ENCODE measurements at places on chromosomes 6 and 20.

GRCh38 chr6:13125841-13126240 is 202.5 kb downstream of the TBC1D7 start:
- no peak for DNase-seq

GRCh38 chr20:48686238-48687116 is 141.3 kb downstream of the PREX1 start:
- DNase-seq, result no peak

GRCh38 chr20:23146181-23146580 is 60.1 kb upstream of the CD93 start:
- DNase-seq, result no peak

- no peak for DNase-seq
Measured at GRCh38 chr6:144543006-144543871, 258.1 kb downstream of the UTRN start.

GRCh38 chr6:43355862-43356590 is 13.4 kb downstream of the ZNF318 start:
- DNase-seq, result no peak

DNA sequence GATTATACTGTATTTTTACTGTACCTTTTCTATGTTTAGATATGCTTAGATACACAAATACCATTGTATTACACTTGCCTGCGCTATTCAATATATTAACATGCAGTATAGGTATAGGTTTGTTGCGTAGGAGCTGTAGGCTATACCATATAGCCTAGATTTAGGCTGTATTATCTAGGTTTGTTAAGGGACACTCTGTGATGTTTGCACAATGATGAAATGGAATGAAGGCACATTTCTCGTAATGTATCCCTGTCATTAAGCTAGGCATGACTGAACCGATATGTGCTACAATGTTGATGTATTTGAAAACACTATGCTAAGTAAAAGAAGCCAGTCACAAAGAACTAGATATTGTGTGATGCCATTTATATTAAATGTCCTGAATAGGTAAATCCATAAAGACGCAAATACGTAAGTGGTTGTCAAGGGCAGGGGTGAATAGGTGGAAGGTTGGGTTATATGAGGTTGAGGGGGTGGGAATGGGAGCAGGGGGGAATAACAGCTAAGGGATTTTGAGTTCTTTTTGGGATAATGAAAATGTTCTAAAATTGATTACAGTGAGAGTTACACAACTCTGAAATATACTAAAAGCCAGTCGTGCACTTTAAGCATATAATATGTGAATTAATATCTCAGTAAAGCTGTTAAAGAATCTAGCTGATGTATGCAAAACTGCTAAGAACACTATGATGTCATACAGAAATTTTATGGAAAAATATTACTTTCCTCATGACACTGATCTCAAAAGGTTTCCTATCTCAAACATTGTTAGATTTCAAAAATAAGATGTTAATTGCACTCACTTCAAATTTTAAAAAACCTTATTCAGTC is 97.4 kb downstream of the NCOA3 start:
- no peak for DNase-seq

DNA sequence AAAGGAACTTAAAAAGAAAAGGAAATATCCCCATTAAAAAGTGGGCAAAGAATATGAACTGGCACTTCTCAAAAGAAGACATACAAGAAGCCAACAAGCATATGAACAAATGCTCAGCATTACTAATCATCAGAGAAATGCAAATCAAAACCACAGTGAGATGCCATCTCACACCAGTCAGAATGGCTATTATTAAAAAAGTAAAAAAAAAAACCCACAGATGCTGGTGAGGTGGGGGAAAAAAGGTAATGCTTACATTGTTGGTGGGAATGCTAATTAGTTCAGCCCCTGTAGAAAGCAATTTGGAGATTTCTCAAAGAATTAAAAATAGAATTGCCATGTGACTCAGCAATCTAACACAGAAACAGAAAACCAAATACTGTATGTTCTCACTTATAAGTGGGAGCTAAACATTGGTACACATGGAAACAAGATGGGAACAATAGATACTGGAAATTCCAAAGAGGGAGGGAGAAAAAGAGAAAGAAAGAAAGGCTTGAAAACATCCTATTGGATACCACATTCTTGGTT is 437.1 kb downstream of the GRIK2 start:
- no peak for DNase-seq

DNA sequence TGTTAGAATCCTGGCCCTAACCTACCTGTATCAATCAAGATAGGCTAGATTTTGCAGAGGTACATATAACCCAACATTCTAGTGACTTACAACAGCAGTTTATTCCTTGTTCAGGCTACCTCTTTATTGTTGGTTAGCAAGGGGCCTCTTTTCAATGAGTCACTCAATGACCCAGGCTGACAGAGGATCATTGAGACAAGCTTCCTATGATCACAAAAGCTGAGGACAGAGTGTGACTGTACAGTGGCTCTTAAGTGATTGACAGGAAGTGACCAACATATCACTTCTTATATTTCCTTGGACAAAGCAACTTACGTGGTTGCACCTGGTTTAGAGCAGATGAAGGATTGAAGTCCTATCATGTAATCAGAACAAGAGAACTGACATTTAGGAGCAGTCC is 740.9 kb downstream of the FRK start:
- DNase-seq, result no peak

- DNase-seq, result no peak
Measured at GRCh38 chr6:13212096-13212495, 116.2 kb downstream of the TBC1D7 start.

DNA sequence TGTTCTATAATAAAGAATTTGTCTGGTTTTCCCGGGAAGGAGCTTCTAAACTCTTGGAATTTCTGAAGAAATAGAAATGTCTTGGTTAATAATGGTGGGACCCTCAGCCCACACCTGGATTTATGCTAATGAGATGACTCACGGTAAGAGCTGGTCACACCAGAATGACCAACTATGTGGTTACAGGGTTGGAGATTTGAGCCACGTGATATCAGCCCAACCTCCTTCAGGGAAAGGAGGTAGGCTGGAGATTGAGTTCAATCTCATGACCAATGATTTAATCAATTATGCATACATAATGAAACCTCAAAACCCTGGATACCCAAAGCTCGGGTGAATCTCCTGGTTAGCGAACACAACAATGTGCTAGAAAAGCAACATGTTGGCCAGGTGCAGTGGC is 22.1 kb upstream of the CDKN1A start:
- DNase-seq, result no peak

- DNase-seq, result no peak
Measured at GRCh38 chr6:43269273-43270007, 26.2 kb downstream of the TTBK1 start.

DNA sequence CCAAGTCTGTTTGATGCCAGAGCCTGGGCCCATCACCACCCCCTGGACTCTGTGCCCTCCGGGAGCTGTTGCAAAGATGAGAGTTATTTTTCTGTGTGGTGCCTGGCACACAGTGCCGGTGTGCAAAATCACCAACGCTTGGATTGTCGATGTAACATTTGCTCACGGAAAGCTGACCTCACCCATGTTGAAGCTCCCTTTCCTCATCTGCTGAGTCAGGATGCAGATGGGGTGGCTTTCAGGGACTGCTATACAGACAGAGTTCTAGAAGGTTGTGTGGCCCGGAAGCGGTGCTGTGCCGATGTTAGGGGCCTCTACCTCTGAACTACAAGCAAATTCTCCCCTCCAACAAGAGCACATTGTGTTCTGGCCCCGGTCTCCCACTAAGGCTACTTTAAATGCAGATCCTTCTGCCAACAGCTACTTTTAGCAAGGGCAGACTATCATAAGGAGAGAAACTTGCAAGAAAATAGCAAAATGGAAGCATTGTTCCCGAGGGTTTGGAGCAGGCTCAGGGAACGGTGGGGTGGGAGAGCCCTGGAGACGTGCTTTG is 34.0 kb downstream of the EYA2 start:
- no peak for DNase-seq

DNA sequence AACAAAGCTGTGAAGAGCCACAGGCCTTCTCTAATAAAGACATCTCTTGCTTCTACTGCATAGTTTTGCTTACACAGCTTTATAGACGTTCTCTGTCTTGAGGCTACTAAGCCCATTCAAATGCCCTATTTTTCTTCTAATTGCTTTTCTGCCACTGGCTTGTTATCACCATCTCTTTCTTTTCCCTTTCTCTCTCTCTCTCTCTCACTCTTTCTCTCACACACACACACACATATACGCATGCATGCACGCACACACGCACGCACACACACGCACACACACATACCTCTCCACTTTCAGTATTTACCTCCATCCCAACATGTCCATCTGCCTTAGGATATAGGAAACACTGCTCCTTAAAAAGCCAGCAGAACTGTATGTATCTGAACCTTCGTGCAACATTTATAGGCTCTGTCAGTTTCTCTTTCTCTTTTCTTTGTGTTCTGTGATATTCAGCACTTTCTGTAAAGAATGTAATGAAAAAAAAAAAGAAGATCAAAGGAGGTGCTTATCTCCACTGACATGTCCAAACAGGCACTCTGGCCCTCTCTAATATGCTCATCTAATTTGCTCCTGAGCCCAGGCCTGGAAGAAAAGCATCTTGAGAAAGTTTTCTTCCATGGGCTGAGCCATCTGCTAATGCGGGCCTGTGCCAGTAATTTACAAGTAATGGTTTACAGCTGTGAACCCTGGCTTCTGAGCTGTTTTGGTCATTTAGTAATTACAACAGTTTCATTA is 1046.7 kb upstream of the MAP3K7 start:
- no peak for DNase-seq

DNA sequence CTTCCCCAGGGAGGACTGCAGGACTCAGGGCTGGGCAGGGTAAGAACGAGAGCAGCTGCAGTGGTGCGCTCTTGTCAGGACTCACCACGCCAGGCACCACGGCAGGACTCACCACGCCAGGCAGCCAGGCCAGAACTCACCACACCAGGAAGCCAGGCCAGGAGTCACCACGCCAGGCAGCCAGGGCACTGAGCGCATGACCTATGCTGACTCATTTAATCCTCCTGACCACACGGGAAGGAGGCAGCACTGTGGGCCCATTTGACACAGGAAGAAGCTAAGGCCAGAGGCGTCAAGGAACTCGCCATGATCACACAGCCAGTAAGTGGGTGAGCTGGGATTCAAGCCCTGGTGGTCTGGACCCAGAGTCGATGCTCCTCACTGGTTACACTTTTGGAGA is 189.3 kb downstream of the PREX1 start:
- no peak for DNase-seq

All from CD8-positive, alpha-beta T cell (primary cell).